ENCODE measurements at places on chromosomes 12 and 14. TPM values are rescaled to one million over a fixed set of nuclear protein-coding genes. Genes with fewer than 3 reads are reported as not detected.

LTB4R gene
- total RNA-seq: 1.0 TPM

LYZ gene
- total RNA-seq: 1.0 TPM

TEX52 gene
- not detected for total RNA-seq

PLCZ1 gene
- total RNA-seq: not detected

SRGAP1 gene
- total RNA-seq: 18.9 TPM

ABHD4 gene
- total RNA-seq: 45.7 TPM

ASIC1 gene
- total RNA-seq: 0.72 TPM

P2RX2 gene
- total RNA-seq: not detected

IFNG-AS1 gene
- total RNA-seq: not detected

NRXN3 gene
- 0.22 TPM for total RNA-seq

PKP2 gene
- 3.7 TPM for total RNA-seq

ADCY4 gene
- 0.66 TPM for total RNA-seq

CD27 gene
- 0.29 TPM for total RNA-seq

LRIG3 gene
- 15.3 TPM for total RNA-seq

TGM1 gene
- 1.5 TPM for total RNA-seq

TMEM229B gene
- 0.43 TPM for total RNA-seq

GPR84 gene
- not detected for total RNA-seq

PLEKHD1 gene
- not detected for total RNA-seq

SOAT2 gene
- not detected for total RNA-seq

FOXA1 gene
- total RNA-seq: not detected

STAC3 gene
- total RNA-seq: 0.43 TPM

SYCP3 gene
- under 0.01 TPM for total RNA-seq

ZCRB1 gene
- total RNA-seq: 18.0 TPM

CEBPE gene
- total RNA-seq: not detected

SIX6 gene
- total RNA-seq: not detected

LRTM2 gene
- total RNA-seq: not detected

GYS2 gene
- total RNA-seq: not detected

MMP19 gene
- 11.2 TPM for total RNA-seq

POTEG gene
- not detected for total RNA-seq

COL2A1 gene
- total RNA-seq: 0.14 TPM

C12orf54 gene
- not detected for total RNA-seq

SMAGP gene
- total RNA-seq: 6.6 TPM

RIMBP2 gene
- not detected for total RNA-seq

NELL2 gene
- total RNA-seq: not detected

ENDOU gene
- not detected for total RNA-seq

FERMT2 gene
- 157 TPM for total RNA-seq

TEAD4 gene
- total RNA-seq: 19.9 TPM

CPM gene
- 7.3 TPM for total RNA-seq

CIDEB gene
- 0.22 TPM for total RNA-seq

RND1 gene
- 0.44 TPM for total RNA-seq

ASCL1 gene
- total RNA-seq: not detected

CCDC184 gene
- total RNA-seq: 0.29 TPM

CLEC6A gene
- not detected for total RNA-seq

HOXC13 gene
- under 0.01 TPM for total RNA-seq

PRR13 gene
- 58.6 TPM for total RNA-seq

SNRPF gene
- 4.6 TPM for total RNA-seq

TXNDC16 gene
- 2.1 TPM for total RNA-seq

AKAP5 gene
- total RNA-seq: 0.86 TPM

BHLHE41 gene
- total RNA-seq: 1.6 TPM

SIX4 gene
- 16.6 TPM for total RNA-seq

IAPP gene
- not detected for total RNA-seq

FOXN4 gene
- not detected for total RNA-seq

RNF212B gene
- total RNA-seq: not detected

GON7 gene
- total RNA-seq: 8.8 TPM

CCDC198 gene
- not detected for total RNA-seq
